Stimulated activated naive B cell treated with anti-CD40 and anti-IgM and Interleukin-4, amounts not matched to agents 10 μg/mL and 1 μg/mL and 100 μg/mL, for 72 hours (primary cell): ENCODE measurements at places on chromosomes 5 and 9.

DNA sequence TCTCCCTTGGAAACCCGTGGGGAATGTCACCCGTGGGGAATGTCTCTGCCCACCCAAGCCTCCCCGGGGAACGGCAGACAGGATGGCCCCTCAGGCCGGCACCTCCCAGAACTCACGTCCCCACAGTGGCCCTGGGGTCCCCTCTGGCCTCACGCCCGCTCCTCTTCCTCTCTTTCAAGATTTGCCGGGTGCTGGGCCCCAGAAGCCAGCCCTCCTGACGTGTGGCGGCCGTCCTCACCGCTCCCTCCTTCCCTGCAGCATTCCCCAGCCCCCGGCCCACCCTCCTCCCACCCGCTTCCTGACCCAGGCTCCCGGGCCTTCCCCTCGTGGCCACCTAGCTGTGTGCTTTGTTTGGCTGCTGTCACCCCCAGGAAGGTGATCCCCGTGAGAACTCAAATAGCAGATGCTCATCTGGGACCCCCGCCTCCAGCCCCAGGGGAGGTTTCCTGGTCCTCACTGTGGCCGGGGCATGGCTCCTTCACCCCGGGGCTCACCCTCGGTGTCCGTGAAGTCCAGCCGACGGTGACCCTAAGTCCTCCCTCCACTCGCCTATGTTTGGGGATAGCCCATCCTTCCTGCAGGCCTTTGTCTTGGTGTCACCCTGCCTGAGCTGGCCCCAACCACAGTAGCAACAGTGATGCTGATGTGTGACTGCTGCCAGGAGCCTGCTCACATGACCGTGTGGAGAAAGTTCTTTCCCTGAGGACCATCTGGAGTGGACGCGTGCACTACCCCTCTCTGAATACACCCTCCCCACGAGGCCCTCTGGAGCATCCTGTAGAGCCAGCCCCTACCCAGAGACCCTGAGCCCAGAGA, 163.3 kb upstream of the IER5L start:
- no peak for DNase-seq

GRCh38 chr9:116639251-116639741, 47.8 kb upstream of the TRIM32 start:
- DNase-seq = no peak

GRCh38 chr9:88920645-88921044, 70.6 kb upstream of the S1PR3 start:
- no peak for DNase-seq

DNA sequence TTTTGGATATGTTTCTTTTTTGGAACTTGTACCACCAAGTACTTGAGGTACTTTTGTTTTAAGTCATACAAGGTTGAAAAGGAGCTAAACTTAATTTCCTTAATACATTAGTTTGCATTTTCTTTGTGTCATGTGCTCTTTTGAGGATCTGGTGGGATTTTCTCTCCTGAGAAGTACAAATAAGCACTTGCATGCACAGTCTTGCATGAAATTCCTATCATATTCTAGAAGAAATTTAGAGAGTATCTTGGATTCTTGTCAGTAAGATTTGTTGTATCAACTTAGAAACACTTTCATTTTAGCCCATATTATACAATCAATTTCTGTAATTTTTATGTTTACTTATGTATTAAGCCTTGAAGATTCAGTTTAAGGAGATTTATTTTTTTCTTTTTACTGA, 64.9 kb downstream of the CCNH start:
- no peak for DNase-seq

DNA sequence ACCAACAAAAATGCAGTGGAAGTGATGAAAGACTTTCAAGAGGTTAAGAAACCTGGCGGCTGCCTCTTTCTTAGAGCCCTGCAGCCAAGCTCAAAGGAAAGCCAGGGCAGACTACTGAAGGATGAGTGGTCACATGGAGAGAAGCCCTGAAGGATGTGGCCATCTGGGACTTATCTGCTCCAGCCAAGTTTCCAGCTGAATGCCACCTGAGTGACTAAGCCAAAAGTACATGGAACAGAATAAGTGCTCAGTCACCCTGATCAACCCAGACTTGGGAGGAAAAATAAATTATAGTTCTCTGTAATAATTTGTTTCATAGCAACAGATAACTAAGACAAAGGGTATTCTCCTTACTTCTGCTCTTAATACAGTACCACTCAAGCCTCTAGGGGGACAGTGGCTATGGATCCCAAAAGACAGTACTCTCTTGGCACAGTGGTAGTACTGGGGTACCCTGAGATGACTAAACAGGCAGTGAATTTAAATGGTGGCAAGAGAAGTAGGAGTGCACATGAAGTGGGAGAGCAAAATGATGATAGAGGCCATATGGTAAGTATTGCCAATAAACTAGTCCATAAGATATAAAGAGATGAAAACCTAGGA, 182.3 kb downstream of the ELAVL2 start:
- no peak for DNase-seq

GRCh38 chr5:67308988-67309688, 112.5 kb upstream of the CD180 start:
- no peak for DNase-seq

DNA sequence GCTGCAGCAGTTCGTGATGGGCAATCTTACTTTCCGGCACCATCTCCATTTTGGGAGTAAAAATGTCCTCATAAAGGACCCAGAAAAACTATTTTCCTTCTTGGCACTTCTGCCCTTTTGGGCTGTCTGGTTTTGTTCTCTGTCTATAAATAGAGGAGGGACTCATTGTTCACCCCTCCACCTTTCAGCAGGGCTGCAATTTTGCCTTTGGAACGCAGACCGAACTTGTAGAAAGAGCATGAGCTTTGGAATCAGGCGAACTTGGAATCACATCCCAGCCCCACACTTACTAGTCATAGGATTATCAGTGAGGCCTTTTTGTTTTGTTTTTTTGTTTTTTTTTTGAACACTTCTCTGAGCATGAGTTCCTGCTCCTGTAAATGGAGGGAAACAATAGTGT, 178.1 kb upstream of the IL12B start:
- no peak for DNase-seq

DNA sequence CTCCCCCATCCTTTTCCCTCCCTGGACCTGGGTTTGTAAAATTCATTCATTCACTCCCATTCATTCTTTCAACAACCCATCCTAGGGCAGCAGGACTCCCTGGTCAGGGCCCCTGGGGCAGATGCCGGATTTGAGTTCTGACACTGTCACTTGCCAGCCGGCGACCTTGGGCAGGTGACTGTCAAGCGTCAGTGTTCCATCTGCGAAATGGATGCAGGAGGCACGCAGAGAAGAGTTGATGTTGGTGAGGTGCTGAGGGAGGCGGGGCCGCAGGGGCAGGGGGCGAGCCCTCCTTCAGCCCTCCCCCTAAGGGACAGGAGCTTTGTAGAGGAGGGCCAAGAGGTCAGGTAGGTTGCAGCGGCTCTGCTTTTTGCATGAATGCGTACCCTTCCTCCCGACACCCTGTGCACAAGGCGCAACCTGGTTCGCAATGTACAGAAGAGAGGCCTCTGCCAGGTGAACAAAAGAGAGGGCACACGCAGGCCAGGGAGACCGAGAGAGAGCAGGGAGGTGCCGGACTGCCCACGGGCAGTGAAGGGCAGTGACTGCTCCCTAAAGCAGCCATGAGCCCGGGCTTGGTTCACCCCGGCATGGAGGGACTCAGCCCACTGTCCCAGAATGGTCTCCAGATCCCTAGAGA, 128.1 kb downstream of the BARX1 start:
- no peak for DNase-seq
